ENCODE measurements at places on chromosomes 13 and 19.

- no peak for DNase-seq
These were observed 930.5 kb upstream of the MIR17HG start for GRCh38 chr13:90416938-90417337.

- DNase-seq, result no peak
These were observed 95.4 kb downstream of the WDFY2 start for GRCh38 chr13:51679616-51680015.

DNA sequence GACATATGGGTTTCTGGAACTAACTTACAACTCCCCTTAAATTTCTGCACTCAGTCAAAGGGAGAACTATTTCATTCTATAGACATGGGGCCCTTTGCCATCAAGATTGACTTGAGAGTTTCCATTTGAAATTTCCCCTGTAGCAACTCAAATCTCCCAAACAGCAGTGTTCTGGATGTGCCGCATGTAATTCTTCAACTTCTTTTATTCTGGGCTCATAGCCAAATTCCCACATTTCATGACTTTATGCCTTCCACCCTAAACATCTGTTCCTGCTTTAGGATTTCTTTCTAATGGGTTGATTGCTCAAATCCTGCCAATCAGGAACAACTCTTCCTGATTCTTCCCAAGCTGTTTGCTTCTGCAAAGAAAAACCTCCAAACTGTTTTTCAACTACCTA lies 336.0 kb downstream of the TBC1D4 start:
- no peak for DNase-seq

DNA sequence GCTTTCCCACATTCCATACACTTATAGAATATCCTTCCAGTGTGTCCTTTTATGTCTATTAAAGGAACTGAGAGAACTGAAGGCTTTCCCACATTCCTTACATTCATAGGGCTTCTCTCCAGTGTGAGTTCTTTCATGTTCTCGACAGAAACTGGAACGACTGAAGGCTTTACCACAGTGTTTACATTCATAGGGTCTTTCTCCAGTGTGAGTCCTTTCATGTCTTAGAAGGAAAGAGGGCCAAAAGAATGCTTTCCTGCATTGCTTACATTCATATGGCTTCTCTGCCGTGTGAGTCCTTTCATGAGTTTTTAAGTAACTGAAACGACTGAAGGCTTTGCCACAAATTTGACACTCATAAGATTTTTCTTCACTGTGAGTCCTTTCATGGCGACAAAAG lies 22.3 kb downstream of the ZNF44 start:
- DNase-seq, result no peak

DNA sequence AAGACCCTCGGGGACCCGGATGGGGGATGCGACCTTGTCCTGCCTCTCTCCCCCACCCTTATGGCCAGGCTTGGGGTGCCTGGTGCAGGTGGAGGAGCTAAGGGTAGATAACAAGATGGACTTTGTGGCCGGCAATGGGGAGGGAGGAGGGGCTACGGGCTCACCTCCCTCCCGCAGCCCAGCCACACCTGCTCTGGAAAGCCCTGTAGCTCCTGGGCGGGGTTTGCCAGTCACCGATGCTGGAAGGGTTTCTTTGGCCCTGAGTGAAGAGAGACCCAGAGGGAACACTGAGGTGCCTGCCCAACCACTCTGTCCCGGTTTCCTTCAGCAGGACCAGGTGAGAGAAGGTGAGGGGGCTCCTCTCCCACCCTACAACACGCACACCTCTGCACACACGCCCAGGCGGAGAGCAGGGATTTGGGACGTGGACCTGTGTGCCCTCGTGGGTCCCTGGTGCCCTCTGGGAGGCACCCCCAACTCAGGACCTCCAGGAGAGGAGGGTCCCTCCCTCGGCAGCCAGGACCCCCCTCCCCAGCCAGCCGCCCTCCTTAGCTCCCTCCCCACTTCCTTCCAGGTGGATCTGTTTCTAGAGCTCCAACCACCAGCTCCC lies at the start of gene FUT2:
FUT2 (plus strand) TSS at position 229 of the 610 bp plus-strand sequence. CDS start 6,986 bp downstream, outside the sequence.
- DNase-seq, result no peak

DNA sequence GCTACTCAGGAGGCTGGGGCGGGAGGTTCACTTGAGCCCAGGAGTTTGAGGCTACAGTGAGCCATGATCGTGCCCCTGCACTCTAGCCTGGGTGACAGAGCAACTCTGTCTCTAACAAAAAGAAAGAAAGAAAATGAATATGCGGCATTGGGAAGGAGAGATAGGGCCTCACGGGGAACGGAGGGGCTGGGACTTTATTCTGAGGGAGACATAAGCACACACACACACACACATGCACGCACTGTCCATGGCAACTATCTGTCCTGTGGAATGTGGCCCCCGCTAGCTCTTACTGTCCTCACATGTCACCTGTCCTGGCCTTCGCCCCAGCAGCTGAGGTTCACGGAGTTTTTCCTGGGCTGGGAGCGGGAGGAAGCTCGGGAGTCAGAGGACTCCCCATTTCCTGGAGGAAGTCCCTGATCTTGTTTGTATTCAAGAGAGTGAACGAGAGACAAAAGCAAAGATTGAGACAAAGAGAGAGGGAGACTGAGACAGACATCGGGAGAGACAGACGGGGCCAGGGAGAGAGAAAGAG lies 654 bp downstream of the STAP2 start:
- peak; percentile 19 for DNase-seq

DNA sequence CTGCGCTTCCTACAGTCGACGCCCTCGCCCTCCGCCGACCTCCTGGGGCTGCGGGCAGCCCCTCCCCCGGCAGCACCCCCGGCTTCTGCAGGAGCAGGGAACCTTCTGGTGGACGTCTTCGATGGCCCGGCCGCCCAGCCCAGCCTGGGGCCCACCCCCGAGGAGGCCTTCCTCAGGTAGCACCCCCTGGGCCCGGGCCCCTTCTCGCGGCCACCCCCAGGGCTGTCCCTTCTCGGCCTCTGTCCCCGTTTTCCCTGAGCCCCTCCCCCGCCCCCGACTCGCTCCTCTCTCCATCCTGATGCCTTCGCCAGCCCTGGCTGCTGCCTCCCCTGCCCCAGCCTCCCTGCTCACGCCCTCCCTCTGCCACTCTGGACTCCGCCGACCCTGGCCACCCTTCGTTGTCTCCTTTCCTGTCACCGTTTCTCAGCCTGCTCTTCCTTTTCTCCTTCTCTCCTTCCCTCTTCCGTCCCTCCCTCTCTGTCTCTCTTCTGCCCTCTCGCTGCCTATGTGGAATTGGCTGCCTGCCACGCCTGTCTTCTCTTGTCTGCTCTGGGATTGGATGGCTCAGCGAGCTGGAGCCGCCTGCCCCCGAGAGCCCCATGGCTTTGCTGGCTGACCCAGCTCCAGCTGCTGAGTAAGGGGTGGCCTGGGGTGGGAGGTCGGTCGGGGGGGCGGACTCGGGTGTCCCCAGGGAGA lies 11.0 kb downstream of the FUZ start:
- DNase-seq, result peak; percentile 5

- no peak for DNase-seq
These were observed 11.4 kb downstream of the LYPD3 start for GRCh38 chr19:43454031-43454430.

DNA sequence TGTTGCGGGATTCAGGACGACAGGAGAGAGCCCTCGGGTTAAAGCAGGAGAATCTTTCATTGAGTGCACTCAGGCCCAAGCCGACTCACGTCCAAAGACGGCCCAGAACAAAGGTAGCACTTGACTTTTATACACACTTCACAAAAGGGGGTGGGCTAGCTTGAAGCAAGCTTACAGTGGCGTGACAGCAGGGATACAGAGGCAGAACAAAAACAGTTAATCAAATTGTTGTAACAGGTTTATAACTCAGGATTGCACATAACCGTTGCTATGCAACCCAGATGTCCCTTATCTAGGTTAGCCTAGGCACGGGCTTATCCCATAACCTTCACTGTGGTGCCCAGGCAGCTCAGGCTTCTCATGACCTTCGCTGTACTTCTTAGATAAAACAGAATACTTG lies 2.0 kb downstream of the MED25 start:
- no peak for DNase-seq

DNA sequence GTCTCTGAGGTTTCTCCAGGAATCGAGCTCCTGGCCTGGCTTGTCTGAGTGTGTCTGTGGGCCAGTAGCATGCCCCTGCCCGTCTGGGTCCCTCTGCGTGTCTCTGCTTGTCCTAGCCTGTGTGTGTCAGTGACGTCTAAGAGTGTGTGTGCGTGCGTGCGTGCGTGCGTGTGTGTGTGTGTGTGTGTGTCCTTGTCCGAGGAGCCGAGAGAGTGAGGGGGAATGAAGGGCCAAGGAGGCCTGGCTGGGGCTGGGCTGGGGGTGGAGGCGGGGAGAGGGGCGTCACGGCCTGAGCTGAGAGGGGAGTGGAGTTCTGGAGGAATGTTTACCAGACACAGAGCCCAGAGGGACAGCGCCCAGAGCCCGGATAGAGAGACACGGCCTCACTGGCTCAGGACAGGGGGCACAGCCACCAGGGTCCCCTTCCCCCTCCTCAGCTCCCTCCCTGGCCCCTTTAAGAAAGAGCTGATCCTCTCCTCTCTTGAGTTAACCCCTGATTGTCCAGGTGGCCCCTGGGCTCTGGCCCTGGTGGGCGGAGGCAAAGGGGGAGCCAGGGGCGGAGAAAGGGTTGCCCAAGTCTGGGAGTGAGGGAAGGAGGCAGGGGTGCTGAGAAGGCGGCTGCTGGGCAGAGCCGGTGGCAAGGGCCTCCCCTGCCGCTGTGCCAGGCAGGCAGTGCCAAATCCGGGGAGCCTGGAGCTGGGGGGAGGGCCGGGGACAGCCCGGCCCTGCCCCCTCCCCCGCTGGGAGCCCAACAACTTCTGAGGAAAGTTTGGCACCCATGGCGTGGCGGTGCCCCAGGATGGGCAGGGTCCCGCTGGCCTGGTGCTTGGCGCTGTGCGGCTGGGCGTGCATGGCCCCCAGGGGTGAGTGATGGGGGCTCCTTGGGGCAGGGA lies at the start of gene AXL:
AXL (plus strand) TSS at position 609 of the 893 bp plus-strand sequence; CDS start at position 779, 170 bp downstream.
- DNase-seq, result peak; percentile 44

- DNase-seq, result no peak
These were observed at the start of gene ERICH6B for GRCh38 chr13:45615501-45616101. Gene ERICH6B (minus strand): TSS chr13:45615739. CDS start chr13:45597005, 18,734 bp downstream.

DNA sequence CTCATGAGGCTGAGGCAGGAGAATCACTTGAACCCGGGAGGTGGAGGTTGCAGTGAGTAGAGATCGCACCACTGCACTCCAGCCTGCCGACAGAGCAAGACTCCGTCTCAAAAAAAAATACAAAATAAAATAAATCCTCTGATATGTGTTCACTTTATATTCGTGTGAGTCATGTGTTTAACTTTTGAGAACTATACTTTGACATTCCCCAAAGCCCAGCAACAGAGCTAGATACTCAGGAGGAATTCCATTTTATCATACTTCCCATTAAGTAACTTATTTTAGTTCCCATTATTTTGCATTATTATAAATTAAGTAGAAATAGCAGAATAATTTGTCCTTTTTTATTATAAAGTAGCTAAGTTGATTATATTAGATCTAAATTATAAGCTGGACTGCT lies 3.3 kb upstream of the CHAMP1 start:
- no peak for DNase-seq

- no peak for DNase-seq
These were observed 16.2 kb upstream of the NFIC start for GRCh38 chr19:3350014-3350663.

DNA sequence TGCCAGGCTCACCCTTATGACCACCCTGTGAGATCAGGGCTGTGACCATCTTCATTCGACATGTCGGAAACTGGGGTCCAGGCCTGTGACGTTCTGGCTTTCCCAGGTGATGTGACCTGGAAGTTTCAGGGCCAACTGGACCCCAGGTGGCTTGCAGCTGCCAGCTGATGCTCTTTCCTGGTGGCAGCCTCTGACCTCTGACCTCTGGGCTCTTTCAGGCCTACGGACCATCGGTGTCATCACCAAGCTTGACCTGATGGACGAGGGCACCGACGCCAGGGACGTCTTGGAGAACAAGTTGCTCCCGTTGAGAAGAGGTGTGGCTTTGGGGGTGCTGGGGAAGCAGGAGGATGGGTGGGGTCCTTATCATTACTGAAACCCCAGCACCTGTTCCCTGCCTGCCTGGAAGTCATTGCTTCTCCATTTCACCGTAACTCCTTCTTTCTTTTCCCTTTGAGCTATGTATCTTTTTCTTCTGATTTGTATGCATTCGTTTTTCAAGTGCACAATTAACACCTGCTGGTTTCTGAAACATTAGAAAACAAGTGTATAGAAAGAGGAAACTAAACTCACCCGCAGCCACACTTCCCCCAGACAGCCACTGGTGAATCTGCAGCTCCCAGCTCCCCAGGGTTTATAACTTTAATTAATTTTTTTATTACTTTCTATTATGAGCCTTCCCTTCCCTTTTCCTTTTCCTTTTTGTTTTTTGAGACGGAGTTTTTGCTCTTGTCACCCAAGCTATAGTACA lies 58.9 kb downstream of the TMED1 start:
- no peak for DNase-seq
